Daoy (cell line): ENCODE measurements at places on chromosomes 1 and 21. TPM values are rescaled to one million over a fixed set of nuclear protein-coding genes. Genes with fewer than 3 reads are reported as not detected.

GRCh38 chr1:185444676-185445075 is 127.6 kb upstream of the IVNS1ABP start:
- DNase-seq, result no peak

- DNase-seq, result no peak
Observed at GRCh38 chr1:2596530-2597333, 10.2 kb downstream of the PRXL2B start.

DNA sequence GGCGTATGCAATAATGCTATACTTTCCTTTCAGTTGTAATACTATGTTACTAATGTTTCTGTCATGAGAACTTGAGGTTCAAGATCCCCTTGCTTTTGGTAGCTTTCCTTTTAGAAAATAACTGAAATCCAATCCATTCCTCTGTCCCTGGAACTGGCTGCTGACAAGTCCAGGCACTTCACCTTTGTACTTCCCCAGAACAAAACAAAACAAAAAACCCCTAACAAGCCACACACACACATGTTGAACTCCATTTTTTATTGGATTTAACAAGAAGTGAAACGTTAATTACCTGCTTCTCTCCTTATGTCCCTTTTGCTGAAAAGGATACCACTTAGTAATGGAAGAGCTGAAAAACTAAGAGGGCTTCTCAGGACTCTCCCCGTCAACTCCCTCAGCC is 26.1 kb upstream of the SDC3 start:
- no peak for DNase-seq

DNA sequence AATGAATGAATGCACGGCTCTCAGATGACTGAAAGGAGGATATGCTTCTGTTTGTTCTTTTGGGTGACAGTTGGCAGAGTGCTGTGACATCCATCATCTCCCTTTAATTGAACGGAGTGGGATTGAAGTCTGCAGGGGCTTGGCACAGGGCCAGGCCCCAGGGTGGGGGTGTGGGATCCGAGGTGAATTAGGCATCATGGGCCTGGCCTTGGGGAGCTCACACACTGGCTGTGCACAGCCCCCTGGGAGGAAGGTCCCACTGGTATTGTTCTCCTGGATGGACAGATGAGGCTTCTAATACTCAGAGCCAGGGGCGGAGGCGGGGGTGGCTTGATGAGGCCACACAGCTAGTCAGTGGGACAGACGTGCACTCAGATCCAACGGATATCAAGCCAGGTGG is 19.3 kb downstream of the EPHB2 start:
- no peak for DNase-seq

DNA sequence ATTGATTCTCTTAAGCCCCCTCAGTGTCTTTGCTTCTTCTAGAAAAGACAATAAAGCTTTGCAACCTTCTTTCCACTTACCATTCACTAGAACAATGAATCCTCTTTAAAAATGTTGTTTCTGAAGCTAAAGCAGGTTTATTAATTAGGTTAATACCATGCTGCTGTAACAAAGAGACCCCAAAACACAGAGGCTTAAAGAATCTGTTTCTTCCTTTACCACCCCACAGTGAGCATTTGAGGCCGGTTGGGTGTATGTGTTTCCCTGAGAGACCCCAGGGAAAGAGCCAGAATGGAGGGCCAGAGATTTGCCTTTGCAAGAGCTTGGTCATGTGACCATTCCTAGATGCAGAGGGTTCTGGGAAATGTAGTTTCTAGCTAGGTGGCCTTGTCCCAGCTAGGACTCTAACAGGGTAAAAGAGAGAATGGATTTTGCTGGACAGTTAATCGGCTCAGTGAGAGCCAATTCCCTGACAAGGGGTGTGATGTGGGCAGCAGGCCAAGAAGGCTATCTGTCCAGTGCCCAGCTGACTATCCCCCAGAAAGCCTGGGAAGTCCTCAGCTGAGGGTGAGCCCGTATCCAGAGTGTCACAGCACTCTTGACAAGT is 191.8 kb upstream of the TMEM51 start:
- no peak for DNase-seq

DNA sequence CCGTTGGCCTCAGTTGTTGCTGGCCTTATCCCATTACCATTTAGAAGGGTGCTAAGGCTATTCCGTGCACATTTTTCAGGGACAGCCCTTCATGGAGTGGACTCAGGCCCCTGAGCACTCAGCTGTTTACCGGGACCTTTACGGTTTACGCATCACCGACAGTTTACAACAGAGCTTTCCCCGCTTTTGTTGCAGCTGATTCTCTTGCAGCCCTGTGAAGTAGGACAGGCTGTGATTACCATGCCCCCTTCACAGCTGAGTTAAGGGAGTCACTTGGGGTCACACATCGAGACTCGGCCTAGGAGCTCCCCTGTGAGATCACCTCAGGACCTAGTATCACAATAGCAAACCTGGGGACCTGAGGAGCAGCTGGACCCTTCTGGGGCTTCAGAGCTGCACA is 41.9 kb downstream of the PTPRF start:
- DNase-seq, result no peak

DNA sequence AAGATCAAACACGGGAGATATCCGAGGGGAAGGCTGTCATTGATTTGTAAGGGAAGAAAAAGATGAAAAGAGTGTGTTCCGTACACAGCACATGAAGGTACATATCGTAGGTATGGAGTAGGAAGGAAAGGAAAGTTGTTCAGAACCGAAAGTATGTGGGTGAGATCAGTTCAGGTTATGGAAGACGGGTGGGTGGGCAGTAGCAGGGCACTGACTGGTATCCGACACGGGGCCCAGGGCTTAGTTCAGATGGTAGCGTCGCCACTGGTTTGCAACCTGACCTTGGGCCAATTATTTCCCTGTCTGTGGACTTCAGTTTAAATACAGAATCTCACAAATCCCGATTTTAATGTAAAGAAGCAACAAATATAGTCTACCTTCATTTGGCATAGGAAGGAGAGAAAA is 27.8 kb upstream of the A3GALT2 start:
- peak; percentile 65 for DNase-seq

DNA sequence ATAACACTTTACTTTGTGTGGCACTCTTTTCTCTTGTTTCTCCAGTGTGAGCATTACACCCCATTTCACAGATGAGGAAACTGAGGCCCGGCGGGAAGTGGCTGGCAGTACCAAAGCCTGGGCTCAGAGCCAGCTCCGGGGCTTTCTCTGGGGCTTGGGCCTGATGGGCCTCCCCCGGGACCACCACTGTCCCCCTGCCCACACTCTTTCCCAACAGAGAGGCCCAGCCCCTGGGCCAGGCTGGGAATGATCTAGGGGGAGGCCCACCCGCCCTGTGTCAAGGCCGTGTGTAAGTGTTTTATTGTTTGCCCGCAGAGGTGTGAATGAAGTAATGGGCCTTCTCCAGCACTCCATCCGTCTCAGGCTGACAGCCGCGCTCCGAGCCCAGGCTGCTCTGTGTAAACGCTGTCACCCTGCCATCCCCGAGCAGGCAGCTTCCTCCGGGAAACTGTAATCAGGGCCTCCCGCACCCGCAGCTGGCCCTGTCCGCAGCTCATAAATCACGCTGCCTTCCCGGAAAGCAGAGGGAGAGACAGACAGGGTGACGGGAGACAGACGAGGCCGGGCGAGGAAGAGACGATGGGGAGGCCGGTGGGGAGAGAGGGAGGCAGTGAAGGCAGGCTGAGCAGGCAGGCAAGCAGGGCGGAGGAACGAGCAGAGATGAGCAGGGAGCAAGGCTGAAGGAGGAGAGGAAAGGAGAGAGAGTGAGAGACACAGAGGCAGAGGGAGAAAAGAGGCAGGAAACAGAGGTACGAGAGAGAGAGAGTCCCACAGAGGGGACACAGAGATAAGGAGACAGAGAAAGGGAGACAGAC is 109.7 kb upstream of the ZBTB40 start:
- DNase-seq, result peak; percentile 57

DNA sequence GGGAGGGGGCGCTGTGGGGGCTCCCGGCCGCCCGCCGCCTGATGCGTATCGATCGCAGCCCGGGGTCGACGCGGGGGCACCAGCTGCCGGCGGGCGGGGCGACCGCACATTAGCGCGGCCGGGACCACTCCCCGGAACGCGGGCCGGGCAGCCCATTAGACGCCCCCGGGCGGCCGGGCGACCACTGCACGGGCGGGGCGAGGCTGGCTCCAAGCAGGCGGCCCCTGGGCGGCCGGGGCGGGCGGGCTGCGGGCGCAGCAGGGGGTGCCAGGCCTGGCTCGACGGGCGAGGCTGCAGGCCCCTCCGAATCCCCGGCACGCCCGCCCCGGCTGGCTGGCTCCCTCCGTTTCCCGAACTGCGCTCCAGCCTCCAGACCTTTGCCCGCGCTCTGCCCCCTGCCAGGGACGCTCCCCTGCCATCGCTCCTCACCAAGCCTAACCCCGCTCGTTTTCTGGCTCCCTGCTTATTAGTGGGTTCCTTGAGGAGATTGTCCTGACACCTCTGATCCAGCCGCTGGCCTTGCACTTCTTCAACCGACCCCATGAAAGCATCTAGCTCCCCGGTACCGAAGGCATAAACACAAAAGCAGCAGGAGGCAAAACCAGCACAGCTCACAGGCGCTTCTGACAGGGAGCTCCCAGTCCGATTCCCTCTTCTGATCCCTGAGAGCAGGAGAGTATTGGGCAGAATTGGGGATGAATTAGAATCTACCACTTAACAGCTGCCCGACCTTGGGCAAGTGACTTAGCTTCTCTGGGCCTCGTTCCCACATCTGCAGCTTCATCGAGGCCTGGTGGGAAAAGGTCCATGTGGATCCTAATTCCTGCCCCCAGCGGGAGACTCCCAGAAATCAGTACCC is 92.6 kb upstream of the CASZ1 start:
- no peak for DNase-seq

DNA sequence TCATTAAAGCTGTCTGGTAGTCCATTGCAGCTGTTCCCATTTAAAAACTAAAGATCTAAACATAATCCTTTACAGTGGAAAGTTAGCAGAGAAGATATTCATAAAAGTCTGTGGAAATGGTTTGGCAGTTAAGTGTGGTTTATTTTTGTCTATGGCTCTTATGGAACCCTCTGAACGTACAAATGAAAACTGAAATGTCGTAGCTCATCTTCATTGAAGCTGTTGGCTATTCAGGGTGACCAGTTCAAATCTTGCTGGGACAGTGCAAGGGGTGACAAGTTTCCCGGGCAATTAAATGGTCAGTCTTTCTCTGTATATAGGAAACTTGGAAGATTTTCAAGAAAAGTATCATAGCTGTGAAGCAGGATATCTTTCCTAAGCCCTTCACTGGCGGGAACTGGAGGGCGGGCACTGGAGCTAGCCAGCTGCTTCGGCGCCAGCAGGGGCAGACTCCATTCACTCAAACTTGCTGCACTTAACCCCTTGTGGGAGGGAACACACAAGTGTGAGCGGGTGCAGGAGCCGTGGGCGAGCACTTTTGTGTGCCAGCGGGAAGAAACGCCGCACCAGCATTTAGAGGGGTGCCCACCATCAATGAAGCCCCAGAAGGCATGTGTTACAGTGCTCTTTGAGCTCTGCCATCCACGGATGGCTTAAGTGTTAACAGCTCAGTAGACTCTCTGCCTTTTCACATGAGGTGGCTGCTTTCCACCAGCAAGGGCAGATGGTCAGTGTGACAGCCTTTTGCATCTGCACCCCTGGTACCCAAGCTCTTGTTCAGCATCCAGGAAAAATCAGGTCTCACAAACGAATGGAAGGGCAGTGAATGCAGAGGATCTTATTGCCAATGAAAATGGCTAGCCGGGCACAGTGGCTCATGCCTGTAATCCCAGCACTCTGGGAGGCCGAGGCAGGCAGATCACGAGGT is 232.1 kb upstream of the KAZN start:
- peak; percentile 54 for DNase-seq

GRCh38 chr1:116357487-116357886 is 15.6 kb upstream of the ATP1A1 start:
- no peak for DNase-seq

DNA sequence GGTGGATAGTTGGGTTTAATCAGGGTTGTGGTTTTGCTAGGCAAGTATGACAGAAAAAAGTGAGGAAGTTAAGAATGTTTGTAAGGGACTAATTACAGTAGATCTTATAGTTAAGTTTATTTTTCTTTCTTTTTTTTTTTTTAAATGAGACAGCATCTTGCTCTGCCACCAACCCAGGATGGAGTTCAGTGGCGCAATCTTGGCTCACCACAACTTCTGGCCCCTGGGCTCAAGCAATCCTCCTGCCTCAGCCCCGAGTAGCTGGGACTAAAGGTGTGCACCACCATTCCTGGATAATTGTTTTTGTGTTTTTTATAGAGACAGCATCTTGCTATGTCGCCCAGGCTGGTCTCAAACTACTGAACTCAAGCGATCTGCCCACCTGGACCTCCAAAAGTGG is 41.7 kb downstream of the EYA3 start:
- no peak for DNase-seq

The PADI4 gene
- not detected in 2 replicates for total RNA-seq

The RHD gene
- not detected in 2 replicates for total RNA-seq

The AVPR1B gene
- not detected in 2 replicates for total RNA-seq

The BARHL2 gene
- not detected in 2 replicates for total RNA-seq

The MAP1LC3C gene
- total RNA-seq, result not detected in 2 replicates
